ENCODE measurements at places on chromosomes 3 and 15.

DNA sequence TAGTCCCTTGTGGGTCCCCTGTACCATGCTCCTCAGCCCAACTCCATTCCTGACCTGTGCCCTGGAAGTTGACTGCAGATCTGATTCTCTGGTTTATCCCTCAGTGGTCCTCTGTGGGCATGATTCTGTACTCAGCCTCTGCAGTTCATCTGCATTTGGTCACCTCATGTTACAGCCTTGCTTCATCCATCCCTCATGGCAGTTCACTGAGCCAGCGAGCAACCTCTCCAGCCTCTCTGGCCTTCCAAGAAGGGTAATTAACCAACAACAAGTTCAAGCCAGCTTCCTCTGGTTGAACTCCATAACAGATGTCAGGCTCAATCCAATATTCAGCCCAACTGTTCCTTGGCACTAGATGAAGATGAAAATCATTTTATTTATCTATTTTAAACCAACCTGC lies 509.5 kb downstream of the NTRK3 start:
- no peak for DNase-seq

- no peak for DNase-seq
These were observed 408.4 kb downstream of the NAALADL2 start for GRCh38 chr3:175267561-175267960.

DNA sequence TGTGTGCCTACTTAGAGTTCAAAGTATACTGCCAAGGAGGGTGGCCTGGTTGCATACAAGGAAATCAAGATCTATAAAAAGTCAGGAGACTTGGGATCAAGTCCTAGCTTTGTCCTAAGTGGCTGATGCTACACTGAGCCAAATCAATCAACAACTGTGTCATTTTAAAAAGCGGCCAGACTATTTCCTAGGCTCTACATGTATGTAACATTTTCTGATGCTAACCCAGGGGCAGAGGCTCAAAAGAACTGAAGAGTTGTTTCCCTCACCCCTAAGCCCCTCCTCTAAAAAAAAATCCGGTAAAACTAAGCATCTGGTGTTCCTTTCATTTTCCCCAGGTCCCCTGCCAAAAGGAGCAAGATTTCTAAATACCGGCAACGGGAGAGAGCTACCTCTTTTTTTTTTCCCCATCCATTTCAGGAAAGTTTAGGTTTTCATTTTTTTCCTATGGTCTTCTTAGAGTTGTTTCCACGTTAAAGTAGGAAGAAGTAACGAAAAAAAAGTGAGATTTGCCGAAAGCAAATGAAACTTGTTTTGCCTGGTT lies 18.8 kb upstream of the CHD2 start:
- DNase-seq, result no peak

- DNase-seq, result no peak
These were observed 8.0 kb upstream of the PLEKHO2 start for GRCh38 chr15:64833690-64834089.

GRCh38 chr3:160540551-160540950 lies 24.8 kb downstream of the KPNA4 start:
- no peak for DNase-seq

GRCh38 chr15:89627256-89627970 lies 27.9 kb downstream of the KIF7 start:
- no peak for DNase-seq

GRCh38 chr3:72323773-72324172 lies 524.5 kb downstream of the SHQ1 start:
- no peak for DNase-seq

GRCh38 chr3:99681512-99681911 lies 43.1 kb downstream of the COL8A1 start:
- DNase-seq, result no peak

DNA sequence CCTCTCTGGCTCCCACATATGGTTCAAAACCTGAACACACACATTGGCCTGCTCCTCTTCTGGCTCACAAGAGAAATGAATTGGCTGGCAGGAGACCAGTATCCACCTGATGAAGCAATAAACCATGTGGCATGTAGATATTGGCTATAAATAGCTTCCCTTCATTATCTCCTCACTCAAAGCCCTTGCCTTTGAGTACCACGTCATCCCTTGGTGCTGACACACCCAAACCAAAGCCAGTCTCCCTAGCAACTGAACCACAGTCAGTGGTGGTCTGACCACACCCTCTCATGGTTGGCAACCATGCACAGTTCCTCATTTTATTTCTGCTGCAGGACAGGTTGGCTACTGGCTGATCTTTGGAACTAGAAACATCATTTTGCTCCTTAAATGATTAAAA lies 98.8 kb downstream of the ZNF621 start:
- no peak for DNase-seq

DNA sequence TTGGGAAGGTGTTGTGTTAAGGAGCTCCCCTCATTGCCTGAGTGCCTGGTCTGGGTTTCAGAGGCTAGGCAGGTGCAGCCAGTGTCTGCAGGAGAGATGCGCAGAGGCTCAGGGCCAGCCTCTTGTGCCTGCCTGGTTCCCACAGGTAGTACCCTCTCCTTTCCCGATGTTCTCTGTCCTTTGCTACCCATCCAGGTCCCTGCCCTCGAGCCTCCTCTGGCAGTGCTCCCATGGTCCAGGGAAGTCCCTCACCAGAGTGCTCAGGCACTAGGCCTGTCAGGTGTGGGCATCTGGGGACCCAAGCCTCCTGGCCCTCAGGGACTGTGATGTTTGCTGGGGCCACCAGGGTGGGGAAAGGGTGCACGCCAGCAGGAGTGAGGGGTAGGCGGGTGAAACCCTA lies 5.0 kb downstream of the TRPM1 start:
- DNase-seq, result no peak

Measured in Caco-2 (cell line).